Occipital lobe (tissue), 3 donors: ENCODE measurements at places on chromosomes 16 and 17. TPM values are rescaled to one million over a fixed set of nuclear protein-coding genes. Genes with fewer than 3 reads are reported as not detected.

Gene ABCC11
- 0.16 TPM for total RNA-seq

DNA sequence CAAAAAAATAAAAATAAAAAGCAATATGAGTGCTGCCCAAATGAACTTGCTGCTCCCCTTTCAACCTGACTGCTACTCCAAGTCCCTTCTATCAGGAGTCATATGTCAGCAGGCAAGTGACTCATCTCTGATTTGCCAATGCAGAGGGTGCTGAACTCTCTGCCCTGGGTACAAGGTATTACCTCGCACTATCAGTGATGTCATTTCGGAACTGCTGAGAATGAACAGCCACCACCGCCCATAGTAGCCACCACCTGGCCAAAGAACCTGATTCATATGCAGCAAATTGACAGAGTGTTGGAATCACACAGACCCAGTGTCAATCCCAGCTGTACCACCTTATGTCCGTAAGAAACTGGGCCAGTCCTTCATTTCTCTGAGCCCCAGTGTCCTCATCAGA is 31.2 kb downstream of the LYRM9 start:
- no peak for DNase-seq

Gene MEFV
- total RNA-seq: 0.47 TPM

Gene ZNF205
- 18.9 TPM for total RNA-seq

DNA sequence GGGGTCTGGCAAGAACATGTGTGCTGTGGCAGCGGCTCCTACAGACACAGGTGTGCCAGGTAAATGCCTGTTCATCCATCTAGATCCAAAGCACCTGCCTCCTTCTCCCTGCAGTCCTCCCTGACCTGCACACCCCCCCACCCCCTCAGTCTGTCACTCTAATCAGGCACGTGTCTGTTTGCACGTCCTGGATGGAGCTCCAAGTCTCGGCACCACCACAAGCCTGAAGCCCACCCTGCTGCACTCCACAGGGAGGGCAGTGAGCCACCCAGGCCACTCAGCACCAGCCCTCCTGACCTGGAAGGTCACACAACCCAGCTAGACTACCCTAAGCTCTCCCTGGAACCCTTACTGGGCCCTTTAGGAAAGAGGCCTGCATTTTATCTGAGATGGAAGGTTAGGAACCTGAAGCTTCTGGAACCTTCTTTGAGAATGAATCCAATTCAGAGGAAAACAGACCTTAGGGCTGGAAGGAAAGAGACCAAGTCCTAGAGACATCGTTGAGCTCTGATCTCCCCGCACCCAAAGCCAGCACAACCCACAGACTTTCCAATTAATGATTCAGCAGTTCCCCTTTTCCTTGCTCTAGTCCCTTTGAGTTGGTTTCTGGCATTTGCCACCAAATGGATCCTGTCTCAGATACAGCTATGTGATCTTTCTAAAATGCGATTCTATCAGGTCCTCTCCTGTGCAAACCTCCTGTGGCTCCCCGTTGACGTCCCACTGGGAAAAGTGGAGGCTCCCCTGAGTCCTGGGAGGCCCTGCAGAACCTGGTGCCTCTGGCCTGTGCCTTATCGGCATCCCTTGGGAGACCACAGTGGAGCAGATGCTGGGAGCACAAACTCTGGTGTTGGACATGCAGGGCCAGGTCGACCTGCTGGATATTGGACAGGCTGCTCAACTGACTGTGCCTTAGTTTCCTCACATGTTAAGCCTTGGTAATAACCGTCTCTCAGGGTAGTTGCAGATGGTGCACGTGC is 67.9 kb downstream of the PRMT7 start:
- no peak for DNase-seq

GRCh38 chr17:82241926-82242697 is 13.3 kb downstream of the SLC16A3 start:
- DNase-seq: no peak

- DNase-seq: no peak
Observed at GRCh38 chr17:67239597-67239996, 5.4 kb downstream of the HELZ start.

DNA sequence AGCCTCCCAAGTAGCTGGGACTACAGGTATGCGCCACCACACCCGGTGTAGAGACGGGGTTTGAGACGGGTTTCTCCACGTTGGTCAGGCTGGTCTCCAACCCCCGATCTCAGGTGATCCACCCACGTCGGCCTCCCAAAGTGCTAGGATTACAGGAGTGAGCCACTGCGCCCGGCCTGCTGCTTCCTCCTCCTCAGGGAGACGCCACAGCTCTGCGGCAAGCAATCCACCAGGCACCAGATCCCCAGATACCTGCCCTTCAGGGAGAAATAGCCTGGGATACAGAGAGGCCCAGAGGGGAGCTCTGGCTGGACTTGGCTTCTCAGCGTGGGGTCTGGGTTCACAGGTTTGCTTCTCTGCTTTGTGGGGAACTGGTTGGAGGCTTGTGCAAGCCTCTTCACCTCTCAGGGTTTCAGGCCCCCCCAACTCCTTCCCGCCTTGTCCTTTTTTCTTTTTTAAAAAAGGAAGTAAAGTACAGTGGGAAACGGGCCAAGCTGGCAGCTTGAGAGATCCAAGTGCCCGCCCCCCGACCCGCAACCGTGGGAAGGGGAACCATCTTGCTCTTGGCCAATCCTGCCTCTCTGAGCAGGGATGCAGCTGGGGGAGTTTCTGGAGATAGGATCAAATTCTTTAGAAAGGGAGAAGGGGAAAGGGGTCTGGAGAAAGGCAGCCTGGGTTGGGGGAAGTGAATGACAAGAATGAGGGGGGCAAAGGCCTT is 2.6 kb upstream of the SPHK1 start:
- DNase-seq: no peak

Gene STX1B
- 12.0 TPM for total RNA-seq

Gene GPR179
- 0.31 TPM for total RNA-seq

DNA sequence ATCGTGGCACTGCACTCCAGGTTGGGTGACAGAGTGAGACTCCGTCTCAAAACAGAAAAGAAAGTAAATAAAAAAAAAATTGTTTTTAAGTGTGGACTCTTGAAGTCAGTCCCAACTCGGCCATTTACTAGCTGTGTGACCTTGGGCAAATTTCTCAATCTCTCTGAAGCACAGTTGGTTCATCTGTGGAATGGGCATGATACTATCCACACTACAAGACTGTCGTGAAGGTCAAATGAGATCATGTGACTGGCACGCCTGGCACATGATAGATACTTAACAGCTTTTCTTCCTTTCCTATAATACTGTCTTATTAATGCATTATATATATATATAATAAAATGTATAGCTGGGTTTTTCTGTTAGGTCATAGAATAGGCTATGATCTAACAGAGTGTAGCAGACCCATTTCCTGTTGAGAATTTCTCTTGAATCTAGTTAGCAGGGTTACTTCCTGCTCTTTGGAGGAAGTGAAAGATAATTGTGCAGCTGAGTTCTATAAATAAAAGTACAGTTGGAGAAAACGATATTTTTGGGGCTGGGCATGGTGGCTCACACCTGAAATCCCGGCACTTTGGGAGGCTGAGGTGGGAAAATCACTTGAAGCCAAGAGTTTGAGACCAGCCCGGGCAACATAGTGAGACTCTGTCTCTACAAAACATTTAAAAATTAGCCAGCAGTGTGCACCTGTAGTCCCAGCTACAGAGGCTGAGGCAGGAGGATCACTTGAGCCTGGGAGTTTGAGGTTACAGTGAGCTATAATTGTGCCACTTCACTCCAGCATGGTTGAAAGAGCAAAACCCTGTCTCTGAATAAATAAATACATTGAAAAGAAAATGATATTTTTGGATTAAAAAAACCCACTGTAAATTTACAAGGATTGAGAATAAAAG is 7.3 kb downstream of the MILR1 start:
- DNase-seq: no peak

DNA sequence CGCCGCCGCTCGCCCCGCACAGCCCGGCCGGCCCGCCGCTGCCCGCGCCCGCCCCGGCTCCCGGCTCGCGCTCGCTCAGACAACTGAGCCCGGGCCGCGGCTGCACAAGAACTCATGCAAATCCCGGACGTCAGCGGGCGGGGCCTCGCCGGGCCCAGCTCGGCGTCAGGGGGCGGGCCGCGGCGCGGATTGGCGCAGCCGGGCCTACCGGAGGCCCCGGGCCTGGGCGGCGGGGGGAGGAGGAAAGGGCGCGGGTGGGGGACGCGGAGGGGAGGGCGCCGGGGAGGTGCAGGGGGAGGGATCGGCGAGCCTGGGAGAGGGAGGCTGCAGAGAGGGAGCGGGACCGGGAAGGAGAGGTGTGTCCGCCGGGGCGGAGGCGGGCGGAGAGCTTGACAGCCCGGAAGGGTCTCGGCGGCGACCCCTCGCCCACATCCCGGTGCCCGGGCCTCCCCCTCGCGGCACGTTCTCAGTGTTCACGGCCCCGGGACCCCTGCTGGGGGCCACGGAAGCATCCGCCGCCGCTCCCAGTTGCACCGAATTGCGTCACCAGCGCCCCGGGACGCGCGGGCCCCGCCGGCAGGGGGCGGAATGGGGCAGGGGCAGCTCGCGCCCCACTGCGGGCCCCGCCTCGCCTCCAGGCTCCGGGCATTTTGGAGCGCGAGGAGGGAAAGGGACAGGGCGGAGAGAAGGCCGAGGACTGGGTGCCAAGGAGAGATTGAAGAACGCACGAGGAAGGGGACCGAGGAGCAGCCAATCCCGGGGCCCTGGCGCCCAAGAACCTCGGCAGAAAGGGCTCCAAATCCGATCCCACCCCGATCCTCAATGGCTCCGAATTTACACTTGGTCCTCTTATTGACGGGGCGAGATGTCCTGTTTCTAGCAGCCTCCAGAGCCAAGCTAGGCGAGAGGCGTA is at the start of gene CBX4:
TSS of gene CBX4 (minus strand) at position 85 of the 913 bp plus-strand sequence. CDS start 189 bp downstream, outside the sequence.
- peak; percentile 95 for DNase-seq

GRCh38 chr17:59623151-59623550 is 3.5 kb downstream of the CLTC start:
- no peak for DNase-seq

Gene USP22
- total RNA-seq: 342 TPM

GRCh38 chr16:11691771-11692170 is 23.5 kb downstream of the SNN start:
- no peak for DNase-seq

DNA sequence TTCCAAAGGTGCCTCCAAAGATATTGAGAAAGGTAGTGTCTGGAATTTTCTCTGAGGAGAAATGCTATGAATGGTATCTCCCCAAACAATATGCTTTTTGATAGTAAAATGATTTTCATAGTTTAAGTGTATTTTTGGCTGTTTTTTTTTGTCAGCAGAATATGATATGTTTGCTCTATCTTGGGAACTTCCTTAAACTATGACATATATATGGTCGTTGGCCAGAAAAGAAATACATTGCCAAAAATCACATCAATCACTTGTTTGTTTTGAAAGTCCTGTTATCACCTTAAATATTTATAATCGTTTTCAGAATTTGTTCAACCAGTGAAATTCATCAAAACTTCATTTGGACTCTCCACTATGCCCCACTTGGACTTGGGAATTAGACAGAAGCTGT is 816.9 kb downstream of the CDH11 start:
- no peak for DNase-seq

DNA sequence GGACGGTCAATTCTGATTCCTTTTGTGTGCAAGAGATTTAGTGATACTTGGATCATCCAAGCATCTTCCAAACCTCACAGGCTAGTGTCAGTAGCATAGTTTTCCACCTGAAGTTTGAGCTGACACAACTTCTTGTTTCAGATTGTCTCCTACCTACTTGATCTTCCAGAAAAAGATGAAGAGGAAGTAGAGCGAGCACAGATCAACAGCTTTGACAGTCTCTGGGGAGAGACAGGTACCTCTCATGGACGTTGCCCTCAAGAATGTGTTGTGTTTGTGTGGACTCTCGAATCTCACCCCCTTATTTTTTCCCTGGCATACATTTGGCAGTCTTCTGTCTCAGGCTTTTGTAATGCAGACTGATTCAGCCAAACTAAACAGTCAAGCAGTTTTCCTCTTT is 47.4 kb downstream of the CYB561 start:
- no peak for DNase-seq

Gene STX8
- total RNA-seq: 42.9 TPM

Gene RAMP2
- total RNA-seq: 14.3 TPM

DNA sequence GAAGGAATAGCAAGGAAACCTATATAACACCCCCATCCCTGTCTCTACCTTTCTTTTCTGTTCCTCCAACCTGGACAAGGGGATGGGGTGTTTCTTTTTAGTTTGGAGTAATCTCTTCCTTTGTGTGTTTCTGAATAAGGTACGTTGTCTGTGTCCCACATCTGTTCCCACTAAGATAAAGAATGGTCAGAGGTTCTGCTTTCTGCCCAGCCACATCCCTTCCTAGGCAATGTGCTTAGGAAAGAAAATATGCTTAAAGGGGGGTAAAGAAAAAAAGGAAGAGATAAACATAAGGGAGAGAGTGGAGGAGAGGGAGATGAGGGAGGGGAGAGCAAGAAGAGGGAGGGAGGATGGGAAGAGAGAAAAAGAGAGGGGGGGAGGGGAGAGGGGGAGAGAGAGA is 35.1 kb downstream of the SLC6A2 start:
- DNase-seq: no peak
